ENCODE measurements at places on chromosomes 2 and 18.

GRCh38 chr2:56086336-56086735, 97.5 kb upstream of the CCDC85A start:
- DNase-seq = no peak

GRCh38 chr2:166960702-166961270, 72.5 kb downstream of the XIRP2 start:
- DNase-seq = no peak

- DNase-seq = no peak
These were observed 98.3 kb downstream of the FMNL2 start for GRCh38 chr2:152433289-152433688.

DNA sequence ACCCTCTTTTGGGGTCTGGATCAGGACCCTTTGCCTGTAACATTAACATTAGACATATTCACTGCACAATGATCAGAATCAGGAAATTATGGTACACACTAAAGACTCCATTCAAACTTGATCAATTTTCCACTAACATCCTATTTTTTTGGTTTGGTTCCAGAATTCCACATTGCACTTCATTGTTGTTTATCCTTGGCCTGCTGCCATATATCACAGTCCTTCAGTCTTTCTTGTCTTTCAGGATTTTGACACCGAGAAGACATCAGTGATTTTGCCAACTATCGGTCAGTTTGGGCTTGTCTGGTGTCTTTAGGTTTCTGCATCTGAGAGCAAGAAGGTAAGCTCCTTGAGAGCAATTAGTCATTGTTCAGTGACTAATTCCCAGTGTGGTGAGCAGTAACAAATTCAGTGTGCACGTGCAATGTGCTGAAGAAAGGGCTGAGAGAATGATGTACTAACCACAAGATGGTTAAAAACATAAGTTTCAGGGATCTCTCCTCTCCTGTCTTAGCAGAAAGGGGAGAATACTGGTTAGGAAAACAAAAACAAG, 23.5 kb downstream of the MARCHF4 start:
- peak; percentile 56 for DNase-seq

- DNase-seq = no peak
These were observed 11.2 kb upstream of the MATN3 start for GRCh38 chr2:20023688-20024087.

DNA sequence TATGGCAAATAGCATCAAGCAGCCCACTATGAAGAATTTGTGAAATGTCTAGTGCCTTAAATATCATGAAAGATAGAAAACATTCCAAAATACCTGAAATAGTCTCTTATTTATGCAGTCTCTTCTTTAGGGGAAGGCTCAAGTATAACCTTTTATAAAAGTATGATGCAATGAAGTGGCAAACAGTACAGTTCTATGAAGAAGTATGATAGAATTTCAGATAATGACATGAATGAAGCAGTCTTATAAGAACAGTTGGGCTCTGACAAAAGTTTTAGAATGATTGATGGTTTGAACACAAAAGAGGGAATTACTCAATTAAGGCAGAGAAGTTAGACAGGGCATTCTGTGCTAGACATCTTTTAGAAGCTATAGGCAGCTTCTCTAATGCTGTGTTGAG, 1791.8 kb upstream of the PIK3C3 start:
- no peak for DNase-seq

- no peak for DNase-seq
These were observed 40.1 kb downstream of the UNC50 start for GRCh38 chr2:98648451-98648850.

- DNase-seq = no peak
These were observed 4.6 kb downstream of the DPP4 start for GRCh38 chr2:162069267-162069903.

DNA sequence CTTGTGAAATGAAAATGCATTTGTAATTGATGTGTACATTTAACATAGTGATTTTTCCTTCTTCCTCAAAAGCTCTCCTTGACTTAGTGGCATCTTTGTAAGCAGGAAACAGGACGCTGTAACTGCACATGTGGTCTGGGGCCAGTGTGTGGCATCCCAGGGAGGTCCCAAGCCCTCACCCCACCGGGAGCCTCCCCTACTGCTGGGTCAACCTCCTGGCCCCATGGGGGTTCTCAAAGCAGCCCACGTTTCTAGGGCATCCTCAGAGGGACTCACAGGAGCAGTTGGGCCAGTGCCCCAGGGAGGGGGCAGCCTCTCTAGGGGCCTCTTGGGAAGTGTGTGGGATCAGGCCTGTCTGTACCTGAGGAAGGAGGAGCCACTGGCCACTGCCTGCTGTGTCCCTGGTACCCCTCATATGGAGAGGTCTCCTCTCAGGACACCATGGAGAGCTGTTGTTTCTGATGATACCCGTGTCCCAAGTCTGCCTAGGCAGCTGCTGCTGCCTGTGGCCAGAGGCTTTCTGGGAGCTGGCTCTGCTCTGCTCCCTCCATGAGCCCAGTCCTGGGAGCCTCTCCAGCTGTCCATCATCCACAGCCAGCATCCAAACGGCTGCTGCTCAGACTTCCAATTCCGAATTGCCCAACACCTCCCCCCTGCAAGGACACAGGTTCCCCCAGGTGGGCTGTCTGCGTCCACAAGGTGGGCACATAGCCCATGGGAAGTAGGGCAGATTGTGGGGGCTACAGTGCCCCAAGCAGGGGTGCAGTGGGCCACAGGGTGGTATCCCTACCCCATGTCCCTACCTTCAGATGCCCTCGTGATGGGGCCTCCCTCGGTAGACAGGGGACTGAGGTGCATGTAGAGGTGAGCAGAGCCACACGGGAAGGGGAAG, 13.4 kb downstream of the ARHGEF4 start:
- DNase-seq = no peak

DNA sequence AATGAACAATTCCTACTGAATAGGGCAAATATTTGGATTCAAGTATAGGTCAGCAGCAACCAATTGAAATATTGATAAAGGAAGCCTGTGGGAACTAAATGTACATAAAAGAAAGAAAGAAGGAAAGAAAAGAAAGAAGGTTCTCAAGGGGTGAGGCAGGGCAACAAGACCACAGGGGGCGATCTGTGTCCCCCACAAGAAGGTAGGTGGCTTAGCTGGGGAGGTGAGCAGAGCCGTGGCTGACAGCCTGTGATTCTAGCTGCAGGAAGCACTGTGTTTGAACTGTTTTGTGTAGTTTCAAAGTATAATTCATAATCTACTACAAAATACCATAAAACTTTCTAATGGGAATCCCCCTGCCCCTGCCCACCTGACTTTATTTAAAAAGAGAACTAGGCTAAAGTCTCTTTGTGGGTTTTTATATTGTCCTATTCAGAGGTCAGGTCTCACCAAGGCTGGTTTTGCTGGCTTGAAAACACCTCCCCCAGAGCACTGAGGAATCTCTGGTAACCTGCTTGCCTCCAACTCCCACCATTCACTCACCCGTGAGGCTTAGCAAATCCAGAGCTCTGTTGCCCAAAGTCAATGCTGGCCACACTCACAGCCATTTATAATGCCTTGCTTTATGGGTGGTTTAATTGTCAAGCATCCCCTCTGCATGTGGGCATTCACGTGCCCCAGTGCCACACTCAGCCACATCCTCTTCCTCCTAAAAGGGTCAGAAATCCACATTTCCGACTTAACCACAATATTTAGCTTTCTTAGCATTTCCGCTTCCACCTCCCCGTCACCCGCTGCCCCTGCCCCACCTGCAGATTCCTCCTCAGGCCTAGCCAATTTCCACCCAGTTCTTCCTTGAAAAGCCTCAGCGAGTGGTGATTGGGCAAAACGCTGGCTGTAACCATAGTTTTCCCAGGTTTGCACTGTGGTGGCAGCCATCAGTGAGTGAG, 36.4 kb upstream of the LMAN1 start:
- DNase-seq = no peak

GRCh38 chr2:101296371-101296770, 12.1 kb downstream of the RNF149 start:
- peak; percentile 65 for DNase-seq

DNA sequence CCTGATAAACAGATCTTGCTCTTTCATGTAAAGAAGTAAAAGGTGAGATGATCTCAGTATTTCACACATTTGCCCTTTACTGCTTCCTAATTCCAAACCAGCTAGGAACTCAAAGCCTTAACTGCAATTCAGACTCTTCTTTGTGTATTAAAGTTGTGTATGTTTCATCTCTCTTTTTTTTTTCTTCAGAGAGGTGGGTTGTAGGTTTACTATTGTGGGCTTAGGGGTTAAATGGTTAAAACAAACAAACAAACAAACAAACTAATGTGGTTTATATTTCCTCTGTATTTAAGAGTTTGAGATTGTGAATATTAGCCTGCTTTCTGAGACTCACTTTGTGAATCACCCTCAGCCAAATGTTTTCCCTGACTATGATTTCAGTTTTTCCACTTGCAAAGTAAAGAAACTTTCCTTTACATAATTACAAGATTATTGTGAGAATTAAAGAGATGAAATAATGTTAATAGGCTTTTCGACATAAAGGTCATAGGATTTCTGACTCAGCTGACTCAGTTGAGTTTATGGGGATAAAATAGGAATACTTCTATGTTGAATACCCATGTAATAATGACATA, 2.8 kb downstream of the GULP1 start:
- DNase-seq = no peak

- no peak for DNase-seq
These were observed 7.6 kb downstream of the CYBRD1 start for GRCh38 chr2:171529914-171530313.

- DNase-seq = no peak
These were observed 7.2 kb downstream of the NPC1 start for GRCh38 chr18:23578891-23579653.

DNA sequence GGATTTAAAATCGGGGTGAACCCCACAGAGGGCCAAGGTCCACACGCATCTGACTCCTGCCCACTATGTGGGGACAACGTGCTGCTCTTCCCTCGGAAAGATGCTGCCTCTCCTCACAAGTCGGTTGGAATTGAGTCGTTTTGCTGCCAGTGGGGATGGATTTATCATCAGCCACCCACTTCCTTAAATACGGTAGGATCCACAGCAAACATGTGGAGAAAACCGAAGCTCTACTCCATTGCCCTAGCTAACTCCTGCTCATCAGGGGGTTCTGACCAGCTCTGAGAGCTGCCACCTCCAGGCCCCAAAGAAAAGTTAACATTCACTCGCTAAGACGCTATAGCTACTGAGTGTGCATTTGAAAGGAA, 80.9 kb downstream of the CHRNA1 start:
- peak; percentile 67 for DNase-seq

- DNase-seq = no peak
These were observed 12.4 kb downstream of the TFCP2L1 start for GRCh38 chr2:121272596-121272995.

DNA sequence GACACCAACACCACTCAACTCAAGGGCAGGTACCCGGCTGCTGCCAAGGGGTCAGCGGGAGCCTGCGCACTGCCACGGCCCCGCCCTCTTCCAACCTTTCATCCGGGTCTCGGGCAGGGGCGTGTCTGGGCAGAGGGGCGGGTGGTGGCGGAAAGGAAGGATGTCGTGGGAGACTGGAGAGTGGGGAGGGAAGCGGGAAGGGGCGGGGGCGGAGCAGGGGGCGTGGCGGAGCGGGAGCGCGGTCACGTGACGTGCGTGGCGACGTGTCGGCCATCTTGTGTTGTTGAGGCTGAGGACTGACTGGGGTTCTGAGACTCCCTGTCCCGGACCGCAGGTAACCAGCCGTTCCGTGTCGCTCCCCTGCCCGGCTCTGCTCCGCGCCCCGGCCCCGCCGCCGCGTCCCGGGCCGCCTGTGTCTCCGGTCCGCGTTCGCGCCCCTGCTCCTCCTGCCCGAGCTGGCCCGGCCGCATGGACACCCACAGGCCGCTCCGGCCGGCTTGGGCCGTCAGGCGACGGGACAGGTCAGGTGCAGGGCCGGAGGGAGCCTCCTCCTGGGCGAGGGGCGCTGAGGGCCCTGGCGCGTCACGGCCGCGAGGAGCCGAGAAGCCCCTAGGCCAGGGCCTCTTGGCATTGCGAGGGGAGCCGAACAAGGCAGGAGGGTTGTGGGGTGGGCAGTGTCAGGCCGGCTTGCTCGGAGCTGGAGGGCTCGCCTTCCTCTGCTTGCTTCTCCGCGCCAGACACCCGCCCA, at the start of gene GIGYF2:
Gene GIGYF2 (plus strand): TSS at position 273 of the 748 bp plus-strand sequence. CDS start 37,867 bp downstream, outside the sequence.
- DNase-seq = peak; percentile 99

DNA sequence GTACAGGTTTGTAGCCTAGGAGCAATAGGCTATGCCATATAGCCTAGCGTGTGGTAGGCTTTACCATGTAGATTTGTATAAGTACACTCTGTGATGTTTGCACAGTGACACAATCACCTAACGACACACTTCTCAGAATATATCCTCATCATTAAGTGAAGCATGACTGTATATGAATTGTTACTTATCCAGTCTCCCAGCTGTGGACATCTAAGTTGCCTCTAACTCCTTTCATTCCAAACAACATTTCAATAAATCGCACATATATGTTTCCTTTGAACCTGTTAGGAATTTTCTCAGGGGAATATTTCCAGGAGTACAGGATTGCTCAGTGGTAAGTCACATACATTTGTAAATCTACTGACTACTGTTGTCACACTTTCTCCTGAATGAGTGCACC, 90.0 kb downstream of the ARHGAP15 start:
- no peak for DNase-seq

GRCh38 chr2:136013955-136014354, 28.5 kb upstream of the DARS1 start:
- no peak for DNase-seq

- no peak for DNase-seq
These were observed 162.1 kb upstream of the SH3BP4 start for GRCh38 chr2:234789556-234790325.

GRCh38 chr2:206198677-206199076, 39.0 kb downstream of the EEF1B2 start:
- peak; percentile 78 for DNase-seq

DNA sequence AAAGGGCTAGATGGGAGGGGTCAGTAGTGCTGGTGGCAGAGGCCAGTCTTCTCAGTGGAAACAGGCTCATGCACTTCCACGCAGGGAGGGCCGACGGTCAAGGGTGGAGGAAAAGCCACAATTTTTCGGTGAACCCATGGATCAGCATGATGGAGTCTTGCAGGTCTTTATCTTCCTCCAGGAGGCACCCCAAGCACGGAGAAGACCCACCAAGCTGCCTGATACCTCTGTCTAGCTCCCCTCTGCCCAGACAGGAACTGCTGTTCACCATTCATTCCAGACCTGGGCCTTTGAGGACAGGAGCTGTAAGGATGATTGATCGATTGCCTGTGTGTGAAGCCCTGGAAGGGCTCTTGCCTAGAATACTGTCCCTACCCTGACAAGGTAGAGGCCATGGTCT, 2.8 kb upstream of the LRRFIP1 start:
- no peak for DNase-seq

- DNase-seq = no peak
These were observed 62.8 kb upstream of the ID2 start for GRCh38 chr2:8619071-8619470.

DNA sequence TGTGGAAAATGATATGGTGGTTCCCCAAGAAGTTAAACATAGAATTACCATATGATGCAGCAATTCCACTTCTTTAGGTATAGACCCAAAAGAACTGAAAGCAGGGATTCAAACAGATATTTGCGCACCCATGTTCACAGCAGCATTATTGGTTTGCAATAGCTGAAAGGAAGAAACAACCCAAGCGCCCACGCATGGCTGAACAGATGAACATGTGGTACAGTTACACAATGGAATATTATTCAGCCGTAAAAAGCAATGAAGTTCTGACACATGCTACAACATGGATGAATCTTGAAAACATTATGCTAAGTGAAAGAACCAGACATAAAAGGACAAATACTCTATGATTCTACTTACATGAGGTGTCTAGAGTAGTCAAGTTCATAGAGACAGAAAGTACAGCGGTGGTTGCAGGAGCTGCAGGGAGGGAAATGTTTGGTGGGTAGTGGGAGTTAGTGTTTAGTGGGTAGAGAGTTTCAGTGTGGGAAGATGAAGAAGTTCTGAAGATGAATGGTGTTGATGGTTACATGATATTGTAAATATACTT, 26.7 kb upstream of the ASPRV1 start:
- DNase-seq = no peak
